ENCODE measurements at places on chromosomes 6 and 20. TPM values are rescaled to one million over a fixed set of nuclear protein-coding genes. Genes with fewer than 3 reads are reported as not detected.

SMLR1 gene
- total RNA-seq = not detected

HLA-DQB2 gene
- total RNA-seq = not detected

STMND1 gene
- total RNA-seq = not detected

PGBD1 gene
- total RNA-seq = 9.6 TPM

BMP7 gene
- total RNA-seq = not detected

C20orf204 gene
- total RNA-seq = 5.8 TPM

SMIM29 gene
- 37.3 TPM for total RNA-seq

NFATC2 gene
- 12.9 TPM for total RNA-seq

MICB gene
- 25.9 TPM for total RNA-seq

RHAG gene
- not detected for total RNA-seq

GPR63 gene
- total RNA-seq = 0.13 TPM

CGA gene
- not detected for total RNA-seq

PARD6B gene
- total RNA-seq = 0.07 TPM

POLR1H gene
- 32.5 TPM for total RNA-seq

CENPW gene
- 85.8 TPM for total RNA-seq

CNPY3 gene
- 53.1 TPM for total RNA-seq

HLA-DQA2 gene
- total RNA-seq = not detected

MYLK2 gene
- 2.7 TPM for total RNA-seq

KCNB1 gene
- not detected for total RNA-seq

FAM83C gene
- total RNA-seq = not detected

FOXS1 gene
- not detected for total RNA-seq

PSMA7 gene
- 389 TPM for total RNA-seq

SPACA1 gene
- not detected for total RNA-seq

CST2 gene
- total RNA-seq = not detected

SS18L1 gene
- 22.1 TPM for total RNA-seq

MMP24 gene
- 0.32 TPM for total RNA-seq

SNAP91 gene
- total RNA-seq = 0.72 TPM

FAM162B gene
- not detected for total RNA-seq

NKAPL gene
- 1.1 TPM for total RNA-seq

PRDM1 gene
- total RNA-seq = 4.8 TPM

RAET1E gene
- total RNA-seq = not detected

LPIN3 gene
- total RNA-seq = 3.0 TPM

FAM184A gene
- 0.95 TPM for total RNA-seq

ENPP5 gene
- total RNA-seq = not detected

SNAI1 gene
- 14.5 TPM for total RNA-seq

BPIFA1 gene
- not detected for total RNA-seq

F13A1 gene
- not detected for total RNA-seq

SIRPB2 gene
- 9.5 TPM for total RNA-seq

RAMACL gene
- 4.0 TPM for total RNA-seq

WFDC12 gene
- not detected for total RNA-seq

HLA-DRB5 gene
- total RNA-seq = not detected

TP53TG5 gene
- not detected for total RNA-seq

COL9A3 gene
- 0.76 TPM for total RNA-seq

MUC21 gene
- not detected for total RNA-seq

BMP5 gene
- not detected for total RNA-seq

SRSF12 gene
- total RNA-seq = 0.18 TPM

PRDM13 gene
- not detected for total RNA-seq

SUMO4 gene
- 2.6 TPM for total RNA-seq

STX11 gene
- total RNA-seq = 4.7 TPM

CCN6 gene
- not detected for total RNA-seq

NOX3 gene
- total RNA-seq = not detected

SRXN1 gene
- total RNA-seq = 29.7 TPM

NNAT gene
- total RNA-seq = 10.7 TPM

ZNF311 gene
- total RNA-seq = 0.35 TPM

SNX21 gene
- total RNA-seq = 11.9 TPM

SLC17A4 gene
- not detected for total RNA-seq

MRPL14 gene
- 62.4 TPM for total RNA-seq

SLC35D3 gene
- not detected for total RNA-seq

Data from endothelial cell of umbilical vein (primary cell).